ENCODE measurements at places on chromosomes 4 and X.

- peak; percentile 51 for DNase-seq
These were observed 147.1 kb downstream of the NHS start for GRCh38 chrX:17521871-17522693.

GRCh38 chr4:29588617-29589016 lies 1131.6 kb upstream of the PCDH7 start:
- no peak for DNase-seq

- no peak for DNase-seq
These were observed 33.9 kb downstream of the PCDH7 start for GRCh38 chr4:30754021-30754420.

DNA sequence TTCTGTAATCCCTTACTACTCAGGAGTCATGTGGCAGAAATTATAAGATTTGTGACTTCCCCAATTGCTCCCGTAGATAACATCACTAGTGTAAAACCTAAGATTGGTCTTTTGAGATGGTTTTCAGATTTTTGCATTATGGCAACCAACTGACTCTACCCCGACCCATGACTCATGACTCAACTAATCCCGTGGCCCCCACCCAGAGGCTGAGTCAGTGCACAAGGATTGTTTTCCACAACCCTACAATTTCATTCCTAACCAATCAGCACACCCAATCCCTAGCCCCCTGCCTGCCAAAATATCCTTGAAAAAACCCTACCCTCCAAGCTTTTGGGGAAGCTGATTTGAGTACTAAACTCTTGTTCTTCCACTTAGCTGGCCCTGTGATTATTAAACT lies 109.4 kb upstream of the FAM9C start:
- no peak for DNase-seq

DNA sequence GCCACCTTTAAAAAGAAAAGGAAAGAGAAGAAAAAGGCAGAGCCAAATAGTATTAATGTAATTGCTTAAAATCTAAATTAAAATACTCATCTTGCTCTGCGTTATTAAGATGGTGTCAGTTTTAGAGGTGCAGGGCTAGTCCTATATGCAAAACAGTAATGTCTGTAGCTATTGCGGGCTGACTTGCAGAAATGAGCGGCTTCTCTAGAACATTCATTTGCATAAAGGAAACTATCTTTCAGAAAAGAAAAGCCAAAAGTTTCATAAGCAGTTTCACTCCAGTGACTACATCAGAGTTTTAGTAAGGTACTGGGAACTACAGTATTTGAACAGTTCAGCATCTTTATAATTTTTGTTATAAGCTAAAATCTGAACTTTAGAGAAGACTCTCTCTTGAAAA lies 6.0 kb downstream of the SMAD1 start:
- DNase-seq = no peak

GRCh38 chr4:106270736-106271135 lies 45.3 kb downstream of the TBCK start:
- DNase-seq = no peak

- DNase-seq = no peak
These were observed 24.2 kb downstream of the HAUS3 start for GRCh38 chr4:2217726-2218125.

GRCh38 chr4:155984106-155984797 lies 30.6 kb upstream of the CTSO start:
- no peak for DNase-seq

- DNase-seq = no peak
These were observed 32.1 kb upstream of the TEX13D start for GRCh38 chrX:124300405-124300804.

GRCh38 chr4:79650217-79650616 lies 242.2 kb upstream of the GK2 start:
- no peak for DNase-seq

DNA sequence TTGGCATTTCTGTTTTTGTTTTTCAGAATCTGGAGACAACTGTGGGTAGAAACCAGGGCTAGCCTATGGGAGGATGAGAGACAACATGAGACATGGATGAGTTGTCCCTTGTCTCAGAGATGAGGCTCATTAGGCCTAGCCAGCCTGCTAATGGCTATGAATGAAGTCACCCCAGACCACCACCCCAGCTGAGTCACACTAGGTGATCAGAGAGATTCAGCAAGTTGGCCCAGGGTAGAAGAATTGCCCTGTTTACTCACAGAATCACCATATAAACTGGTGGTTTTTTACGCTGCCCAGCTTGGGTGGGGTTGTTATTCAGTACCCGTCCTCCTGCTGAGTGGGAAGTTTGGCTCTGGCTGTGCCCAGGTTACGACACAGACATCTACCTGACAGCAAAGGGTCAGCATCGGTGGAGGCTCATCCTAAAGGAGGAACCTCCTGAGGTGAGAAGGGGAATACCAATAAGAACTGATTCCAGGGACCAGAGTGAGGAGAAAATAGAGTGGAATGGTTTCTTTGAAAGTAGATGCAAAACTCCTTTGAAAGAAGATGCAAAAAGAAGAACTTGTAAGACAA lies 17.2 kb upstream of the ARSJ start:
- no peak for DNase-seq

DNA sequence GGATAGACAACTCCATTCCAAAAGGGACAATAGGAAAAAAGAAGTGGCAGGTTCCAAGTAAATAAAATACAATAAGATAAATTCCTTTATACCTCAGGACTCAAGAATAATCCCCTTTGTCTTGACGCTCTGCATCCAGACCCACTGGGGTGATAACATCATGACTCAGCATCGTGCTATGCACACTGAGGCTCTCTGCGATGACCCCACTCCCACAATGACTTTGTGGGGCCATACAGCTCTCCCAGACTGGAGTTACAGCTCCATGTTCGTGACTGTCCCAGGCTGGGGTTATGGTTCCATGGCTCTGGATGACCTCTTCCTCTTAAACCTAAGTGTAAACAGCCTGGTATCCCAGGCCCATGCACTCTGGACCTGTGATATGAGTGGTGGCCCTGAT lies 254.5 kb upstream of the ADGRL3 start:
- DNase-seq = no peak

GRCh38 chr4:184818216-184818564 lies 7.6 kb downstream of the ACSL1 start:
- no peak for DNase-seq

DNA sequence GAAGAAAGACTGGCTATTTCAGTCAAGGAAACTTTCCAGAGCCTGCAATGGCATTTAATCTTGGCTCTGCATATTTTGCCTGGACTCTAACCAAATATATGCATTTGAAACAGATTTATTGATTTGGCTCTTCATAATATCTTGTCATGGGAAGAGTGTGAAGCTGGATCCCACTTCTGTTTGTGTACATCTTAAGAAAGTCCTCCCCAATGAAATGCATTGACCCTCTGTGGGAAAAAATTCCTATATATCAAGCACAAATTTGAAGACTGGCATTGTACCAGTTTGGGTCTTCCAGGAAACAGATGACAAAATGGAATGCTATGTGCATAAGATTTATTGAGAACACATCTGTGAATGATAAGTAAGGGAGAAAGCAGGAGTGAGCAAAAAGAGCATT lies 897.3 kb upstream of the TENM3 start:
- DNase-seq = no peak

GRCh38 chr4:56511098-56511497 lies 5.5 kb downstream of the ARL9 start:
- DNase-seq = no peak

DNA sequence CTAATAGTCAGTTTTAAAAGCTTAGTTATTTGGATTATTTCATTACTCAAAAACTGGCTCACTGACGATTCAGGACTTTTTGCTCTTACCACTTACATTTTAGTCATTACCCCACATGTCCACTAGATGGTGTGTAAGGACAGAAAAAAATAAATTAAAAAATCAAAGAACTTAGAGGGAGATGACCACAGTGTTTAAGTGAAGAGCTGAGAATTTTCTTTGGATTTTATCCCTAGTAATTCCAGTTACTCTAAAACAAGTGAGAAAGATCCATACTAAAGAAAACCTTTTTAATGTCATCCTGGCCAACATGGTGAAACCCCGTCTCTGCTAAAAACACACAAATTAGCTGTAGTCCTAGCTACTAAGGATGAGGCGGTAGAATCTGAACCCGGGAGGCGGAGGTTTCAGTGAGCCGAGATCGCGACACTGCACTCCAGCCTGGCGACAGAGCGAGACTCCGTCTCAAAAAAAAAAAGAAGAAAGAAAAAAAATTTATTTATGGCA lies 26.4 kb upstream of the TMPRSS11B start:
- no peak for DNase-seq

- no peak for DNase-seq
These were observed 17.7 kb downstream of the OTUD5 start for GRCh38 chrX:48939524-48940228.

- DNase-seq = no peak
These were observed 15.0 kb upstream of the CT47A1 start for GRCh38 chrX:121000589-121000988.

GRCh38 chrX:134478374-134478773 lies 18.4 kb downstream of the HPRT1 start:
- DNase-seq = no peak

- no peak for DNase-seq
These were observed 1587.9 kb upstream of the ADGRL3 start for GRCh38 chr4:59612235-59612634.

GRCh38 chr4:2757426-2757825 lies 1.3 kb upstream of the TNIP2 start:
- DNase-seq = no peak

DNA sequence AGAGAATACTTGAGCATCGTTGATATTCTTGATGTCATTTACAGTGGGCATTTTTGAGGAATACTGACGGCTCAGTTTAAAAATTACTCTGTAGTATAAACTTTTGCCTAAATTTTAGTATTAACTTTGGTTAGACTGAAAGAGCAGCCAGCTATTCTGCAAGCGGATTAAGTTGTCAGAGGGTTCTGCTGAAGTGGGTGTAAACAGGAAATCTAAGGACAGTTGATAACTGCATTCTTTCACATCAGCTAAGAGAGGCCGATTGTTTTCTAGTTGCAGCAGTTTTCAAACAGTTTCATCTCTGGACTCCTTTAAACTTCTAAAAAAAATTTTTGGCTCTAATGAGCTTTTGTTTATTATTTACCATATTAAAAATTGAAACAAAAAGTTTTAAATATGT lies 149.6 kb downstream of the RAPGEF2 start:
- no peak for DNase-seq

DNA sequence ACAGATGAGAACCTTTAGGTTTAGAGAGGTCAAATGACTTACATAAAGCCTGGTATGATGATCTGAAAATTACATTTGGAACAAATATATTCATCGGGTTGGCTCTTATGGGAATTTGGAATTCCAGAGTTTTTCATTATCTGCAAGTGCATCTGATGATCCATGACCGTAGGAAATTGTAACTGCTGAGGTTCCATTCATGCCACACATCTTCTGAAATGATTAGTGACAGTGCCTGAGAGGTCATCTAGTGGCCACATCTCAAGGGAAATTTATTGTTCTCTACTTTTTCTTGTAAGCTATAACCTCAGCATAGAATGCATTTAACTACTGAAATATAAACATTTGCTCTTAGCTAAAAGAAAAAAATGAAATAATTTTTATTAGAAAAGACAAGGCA lies 105.8 kb upstream of the NWD2 start:
- no peak for DNase-seq

DNA sequence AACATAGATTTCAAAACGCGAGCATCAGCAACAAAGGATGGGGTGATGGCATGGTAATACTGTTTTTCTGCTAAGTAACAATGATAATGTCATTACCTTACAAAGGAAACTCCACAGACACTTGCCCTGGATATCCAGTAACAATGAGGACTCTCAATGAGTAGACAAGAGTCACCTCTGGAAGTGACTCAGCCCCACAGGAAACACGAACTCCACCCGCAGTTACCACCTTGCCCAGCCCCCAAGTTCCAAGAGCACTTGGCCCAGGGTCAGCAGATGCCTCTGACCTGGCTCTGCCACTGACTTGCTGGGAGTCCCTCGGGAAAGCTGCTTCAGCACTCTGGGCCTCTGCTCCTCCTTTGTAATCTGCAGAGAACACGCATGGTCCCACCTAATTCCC lies 110.3 kb upstream of the MAP3K15 start:
- DNase-seq = no peak

GRCh38 chr4:124321364-124321763 lies 391.2 kb downstream of the ANKRD50 start:
- no peak for DNase-seq

- no peak for DNase-seq
These were observed 90.6 kb downstream of the MID1IP1 start for GRCh38 chrX:38891641-38892413.

DNA sequence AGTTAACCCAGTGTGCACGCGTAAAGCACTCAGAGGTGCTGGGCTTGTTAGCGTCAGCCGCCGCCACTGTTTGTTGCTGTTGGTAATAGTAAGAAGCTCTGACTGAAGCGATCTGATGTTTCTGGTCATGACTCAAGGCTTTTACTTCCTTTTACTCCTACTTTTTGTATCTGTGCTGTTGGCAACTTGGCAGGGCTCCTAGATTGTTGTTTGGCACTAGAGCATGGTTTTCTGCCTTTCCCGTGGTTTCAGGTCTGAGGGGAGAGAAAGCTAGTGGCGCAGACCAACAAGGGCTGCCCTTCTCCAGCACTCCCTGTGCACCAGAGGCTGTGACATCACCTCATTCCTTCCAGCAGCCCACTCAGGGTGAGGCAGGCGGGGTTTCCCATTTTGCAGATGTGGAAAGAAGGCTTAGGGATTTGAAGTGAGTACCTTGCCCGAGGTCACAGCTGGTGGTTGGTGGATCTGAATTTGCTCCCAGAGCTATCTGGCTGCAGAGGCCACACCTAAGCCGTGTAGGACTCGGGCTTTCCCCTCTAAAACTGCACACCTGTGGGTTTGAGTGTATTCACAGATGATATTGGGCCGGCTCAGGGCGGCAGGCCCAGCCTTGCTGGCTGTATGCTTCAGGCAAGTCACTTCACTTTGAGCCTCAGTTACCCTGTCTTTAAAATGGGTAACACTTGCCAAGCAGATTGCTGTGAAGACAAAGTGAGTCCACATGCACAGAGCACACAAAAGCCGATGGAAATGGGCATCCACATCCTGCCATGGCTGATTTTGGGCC lies 51.2 kb upstream of the TADA2B start:
- no peak for DNase-seq

GRCh38 chr4:55337944-55338343 lies 8.1 kb upstream of the SRD5A3 start:
- no peak for DNase-seq

DNA sequence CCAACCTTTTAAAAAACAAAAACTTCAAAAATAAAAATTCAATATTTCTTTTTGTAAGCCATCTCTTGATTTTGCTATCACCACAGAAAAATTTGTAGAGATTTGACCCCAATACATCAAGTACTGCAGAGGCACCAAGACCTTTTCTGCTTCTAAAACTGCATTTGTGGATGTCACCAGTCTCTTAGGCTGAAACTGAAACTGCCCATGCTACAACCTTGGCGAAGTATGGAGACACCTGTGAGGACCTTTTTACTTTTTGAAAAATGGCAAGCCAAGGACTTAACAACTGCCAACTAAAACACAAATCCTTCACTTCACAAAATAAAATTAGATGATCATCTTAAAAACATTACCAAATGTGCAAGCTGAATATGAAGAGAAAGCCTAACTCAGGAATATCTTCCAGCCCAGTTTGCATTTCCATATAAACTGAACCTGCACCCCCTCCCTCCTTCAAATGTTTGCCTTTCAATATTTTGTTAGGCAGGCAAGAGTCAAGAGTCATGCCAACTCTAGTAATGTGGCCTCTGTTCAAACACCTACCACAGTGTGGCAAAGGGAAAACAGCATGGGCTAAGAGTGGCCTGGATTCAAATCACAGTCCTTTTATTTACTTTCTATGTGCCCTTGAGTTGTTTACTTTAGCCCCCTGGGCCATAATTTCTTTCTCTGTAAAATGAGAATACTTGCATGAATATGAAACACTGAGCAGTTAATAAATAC lies 389.4 kb downstream of the OPHN1 start:
- no peak for DNase-seq
